SK-N-SH (cell line): ENCODE measurements at places on chromosomes 7 and 10.

GRCh38 chr7:25007668-25008067 is 27.7 kb upstream of the OSBPL3 start:
- no peak for DNase-seq

DNA sequence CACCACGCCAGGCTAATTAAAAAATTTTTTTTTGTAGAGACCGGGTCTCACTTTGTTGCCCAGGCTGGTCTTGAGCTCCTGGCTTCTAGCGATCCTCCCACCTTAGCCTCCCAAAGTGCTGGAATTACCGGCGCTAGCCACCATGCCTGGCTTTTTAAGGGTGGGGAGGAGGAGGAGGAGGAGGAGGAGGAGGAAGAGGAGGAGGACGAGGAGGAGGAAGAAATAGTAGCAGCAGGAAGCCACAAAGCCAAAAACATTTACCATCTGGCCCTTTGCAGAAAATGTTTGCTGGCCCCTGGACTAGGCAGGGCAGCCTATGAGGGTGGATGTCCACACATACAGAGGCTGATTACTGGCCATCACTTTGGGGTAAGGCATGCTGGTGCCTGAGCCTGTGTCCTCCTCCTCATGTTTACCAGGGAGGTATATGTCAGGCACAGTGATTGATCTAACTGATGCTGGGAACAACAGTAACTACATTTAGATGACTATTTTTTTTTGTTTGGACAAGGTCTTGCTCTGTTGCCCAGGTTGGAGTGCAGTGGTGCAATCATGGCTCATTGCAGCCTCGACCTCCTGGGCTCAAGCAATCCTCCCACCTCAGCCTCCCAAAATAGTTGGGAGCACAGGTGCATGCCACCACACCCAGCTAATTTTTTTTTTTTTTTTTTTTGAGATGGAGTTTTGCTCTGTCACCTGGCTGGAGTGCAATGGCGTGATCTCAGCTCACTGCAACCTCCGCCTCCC is 122.1 kb downstream of the HIP1 start:
- no peak for DNase-seq

DNA sequence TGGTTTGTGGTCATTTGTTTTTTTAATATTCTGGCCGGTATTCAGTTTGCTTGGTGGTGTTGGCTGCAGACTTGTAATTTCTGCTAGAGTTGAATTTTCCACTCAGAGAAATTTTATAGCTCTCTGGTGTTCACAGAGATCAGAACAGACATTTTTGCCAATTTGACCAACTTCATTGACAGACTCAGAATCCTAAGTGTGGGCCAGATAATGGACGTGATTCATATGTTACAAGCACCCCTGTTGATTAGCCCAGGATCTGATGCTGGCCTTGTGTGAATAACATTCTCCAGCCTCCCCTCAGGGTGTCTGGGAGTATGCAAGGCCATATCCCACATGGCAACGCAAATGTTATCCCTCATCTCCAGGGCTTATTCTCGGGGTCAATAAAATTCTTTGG is 283.8 kb downstream of the C7orf25 start:
- no peak for DNase-seq

- no peak for DNase-seq
These were observed 839.7 kb downstream of the CNTNAP2 start for GRCh38 chr7:146956321-146956720.

- DNase-seq = no peak
These were observed 105.7 kb upstream of the FAM20C start for GRCh38 chr7:86629-87028.

GRCh38 chr7:50920031-50920635 is 137.4 kb upstream of the GRB10 start:
- no peak for DNase-seq

DNA sequence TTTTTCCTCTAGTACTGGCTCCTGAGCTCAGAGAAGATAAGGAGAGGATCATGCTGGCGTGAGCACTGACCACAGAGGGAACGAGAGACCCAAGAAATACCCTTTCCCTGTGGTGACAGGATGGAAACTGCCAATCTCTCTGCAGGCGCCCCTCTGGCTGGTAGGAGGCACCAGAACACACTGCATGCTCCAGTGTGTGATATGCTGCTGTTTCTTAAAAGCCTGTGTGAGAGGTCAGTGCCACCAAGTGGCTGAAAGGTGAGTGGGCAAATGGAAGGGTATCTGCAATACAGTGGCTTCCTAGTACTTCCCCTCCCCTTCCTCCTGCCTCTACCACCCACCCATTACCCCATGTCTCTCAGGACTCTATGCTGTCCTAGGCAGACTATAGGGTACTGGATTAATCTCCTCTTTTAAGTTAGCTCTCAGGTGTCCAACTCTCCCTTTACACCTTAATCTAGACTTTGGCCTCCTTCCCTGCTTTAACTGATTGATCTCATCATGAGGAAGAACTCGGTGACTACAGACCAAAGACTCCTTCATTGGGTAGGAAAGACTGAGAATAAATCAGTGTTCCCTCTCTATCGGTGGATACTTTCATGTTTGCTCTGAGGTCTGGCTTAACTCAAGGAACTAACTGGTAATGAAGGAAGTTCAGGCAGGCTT is 283.6 kb downstream of the ADRA2A start:
- peak; percentile 45 for DNase-seq

- peak; percentile 44 for DNase-seq
These were observed 6.6 kb upstream of the EBF3 start for GRCh38 chr10:129970465-129971364.

GRCh38 chr7:131011976-131012375 is 278.0 kb upstream of the KLF14 start:
- DNase-seq = no peak

DNA sequence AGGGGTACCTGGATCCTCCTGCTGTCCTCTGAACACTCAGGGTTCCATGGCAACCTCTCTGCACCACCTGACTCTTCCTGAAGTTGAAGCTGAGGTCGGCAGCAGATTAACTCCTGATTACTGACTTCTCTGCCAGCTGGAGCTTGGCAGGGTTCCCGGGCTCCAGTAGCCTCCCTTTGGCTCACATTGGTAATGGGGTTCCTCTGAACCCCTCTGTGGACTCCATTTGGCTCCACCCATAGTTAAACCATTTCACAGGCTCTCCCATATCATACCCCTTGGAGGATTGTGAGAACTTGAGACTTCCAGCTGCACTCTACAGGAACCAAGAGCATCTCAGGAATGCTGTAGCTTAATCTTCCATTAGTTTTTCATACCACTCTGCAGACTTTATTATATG is 292.5 kb downstream of the HDAC9 start:
- peak; percentile 37 for DNase-seq

DNA sequence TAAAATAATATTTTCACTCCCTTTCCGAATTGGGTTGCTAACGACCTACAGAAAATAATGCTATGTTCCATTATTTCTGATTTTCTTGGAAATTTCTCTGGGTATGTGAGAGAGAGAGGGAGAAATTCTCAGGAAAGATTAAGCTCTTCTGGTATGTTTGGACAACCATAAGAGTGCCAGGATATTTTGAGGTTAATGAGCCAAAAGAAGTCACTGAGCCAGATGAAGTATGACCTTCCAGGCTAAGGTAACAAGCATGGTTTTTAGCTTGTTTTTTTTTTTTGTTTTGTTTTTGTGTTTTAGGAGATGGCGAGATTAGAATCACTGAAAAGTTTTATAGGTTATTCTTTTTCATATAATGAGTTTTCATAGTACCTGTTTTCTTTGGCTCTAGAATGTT is 171.0 kb upstream of the FOXP2 start:
- DNase-seq = no peak

GRCh38 chr10:104304927-104305326 is 33.3 kb downstream of the ITPRIP start:
- no peak for DNase-seq

DNA sequence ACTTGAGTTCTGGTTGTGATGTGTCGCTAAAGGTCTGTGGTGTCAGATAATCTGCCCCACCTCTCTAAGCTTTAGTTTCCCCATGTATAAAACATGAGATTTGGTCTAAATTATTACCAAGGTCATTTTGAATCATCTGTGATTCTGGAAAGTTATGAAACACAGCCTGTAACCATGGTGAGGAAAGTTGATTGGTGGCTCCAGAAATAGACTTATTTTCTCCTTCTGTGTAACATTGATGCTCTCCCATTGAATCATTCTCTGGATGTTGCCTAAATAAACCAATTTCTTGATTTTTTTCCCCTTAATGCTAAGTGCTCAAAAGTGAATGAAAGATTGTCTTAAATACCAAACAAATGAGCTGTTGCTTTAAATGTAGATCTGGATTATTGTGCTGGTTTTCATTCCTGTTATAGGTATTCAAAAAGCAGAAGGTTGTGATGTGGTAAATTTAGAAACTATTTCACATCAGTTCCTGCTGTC is 30.0 kb upstream of the PCGF5 start:
- no peak for DNase-seq
